KG1 (cell line): ENCODE measurements at places on chromosomes 12 and 14.

DNA sequence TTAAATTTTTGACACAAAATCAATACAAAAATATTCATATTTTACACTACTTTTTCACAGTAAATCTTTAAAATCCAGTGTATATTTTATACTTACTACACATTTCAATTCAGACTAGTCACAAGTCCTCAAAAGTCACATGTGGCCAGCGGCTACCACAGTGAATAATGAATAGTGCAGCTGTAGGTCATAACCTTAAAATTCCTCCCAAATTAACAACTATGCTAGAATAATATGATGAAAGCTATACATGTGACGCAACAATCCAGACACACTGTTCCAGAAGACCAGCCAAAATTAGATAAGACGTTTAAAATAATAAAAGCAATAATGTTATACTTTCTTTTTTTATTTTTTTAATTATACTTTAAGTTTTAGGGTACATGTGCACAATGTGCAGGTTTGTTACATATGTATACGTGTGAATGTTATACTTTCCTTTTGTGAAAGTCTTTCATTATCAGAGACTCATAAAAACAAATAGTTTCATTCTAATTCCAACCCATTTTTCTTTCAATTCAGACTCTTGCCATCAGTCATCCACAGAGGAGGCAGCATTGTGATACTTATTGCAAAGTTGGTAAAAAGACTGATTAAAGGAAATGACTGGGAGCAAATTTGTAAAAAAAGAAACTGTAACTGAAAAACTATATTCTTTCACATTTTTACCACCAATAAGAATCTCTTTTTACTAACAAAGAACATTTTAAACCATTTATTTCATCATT lies 67.0 kb downstream of the C2CD5 start:
- no peak for DNase-seq

GRCh38 chr12:119684711-119685369 lies 16.9 kb downstream of the PRKAB1 start:
- no peak for DNase-seq

GRCh38 chr14:45144658-45145057 lies 8.9 kb downstream of the FANCM start:
- no peak for DNase-seq

- no peak for DNase-seq
These were observed 431.8 kb downstream of the SLC6A15 start for GRCh38 chr12:84480803-84481202.

- DNase-seq = no peak
These were observed 13.2 kb upstream of the COL2A1 start for GRCh38 chr12:48017496-48017895.

DNA sequence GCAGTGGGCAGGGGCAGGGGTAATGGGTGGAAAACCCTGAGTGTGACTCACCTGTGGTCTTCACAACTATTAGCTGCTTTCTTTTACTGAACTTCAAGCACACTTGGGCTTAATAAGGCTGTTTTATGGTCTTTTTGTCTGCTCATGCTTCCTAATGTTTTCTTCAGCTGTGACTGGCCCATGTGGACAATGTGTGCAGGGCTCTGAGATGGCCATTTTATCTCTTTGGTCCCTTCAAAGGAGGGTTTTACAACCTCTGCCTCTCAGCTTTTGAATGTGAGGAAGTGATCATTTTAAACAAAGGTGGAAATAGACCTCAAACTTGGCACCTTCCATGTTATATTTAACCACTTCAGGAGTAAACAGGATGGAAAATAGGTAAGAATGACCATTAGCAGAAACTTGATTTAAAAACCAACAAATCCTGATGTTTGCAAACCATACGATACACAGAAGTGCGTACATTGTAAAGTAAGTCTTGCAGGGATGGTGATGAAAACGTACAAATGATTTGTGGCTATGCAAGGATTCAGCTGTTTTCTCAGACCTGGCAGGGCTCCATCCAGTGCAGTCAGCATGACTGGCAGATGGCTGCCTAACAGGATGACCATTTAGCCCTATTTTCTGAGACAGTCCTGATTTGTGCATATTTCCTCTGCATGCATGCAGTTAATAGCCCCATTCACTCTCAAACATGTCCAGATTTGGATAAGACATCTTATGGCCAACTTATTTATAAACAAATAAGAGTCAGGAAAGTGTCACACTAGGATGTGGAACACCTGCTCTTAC lies 103.2 kb downstream of the SLC38A4 start:
- no peak for DNase-seq

DNA sequence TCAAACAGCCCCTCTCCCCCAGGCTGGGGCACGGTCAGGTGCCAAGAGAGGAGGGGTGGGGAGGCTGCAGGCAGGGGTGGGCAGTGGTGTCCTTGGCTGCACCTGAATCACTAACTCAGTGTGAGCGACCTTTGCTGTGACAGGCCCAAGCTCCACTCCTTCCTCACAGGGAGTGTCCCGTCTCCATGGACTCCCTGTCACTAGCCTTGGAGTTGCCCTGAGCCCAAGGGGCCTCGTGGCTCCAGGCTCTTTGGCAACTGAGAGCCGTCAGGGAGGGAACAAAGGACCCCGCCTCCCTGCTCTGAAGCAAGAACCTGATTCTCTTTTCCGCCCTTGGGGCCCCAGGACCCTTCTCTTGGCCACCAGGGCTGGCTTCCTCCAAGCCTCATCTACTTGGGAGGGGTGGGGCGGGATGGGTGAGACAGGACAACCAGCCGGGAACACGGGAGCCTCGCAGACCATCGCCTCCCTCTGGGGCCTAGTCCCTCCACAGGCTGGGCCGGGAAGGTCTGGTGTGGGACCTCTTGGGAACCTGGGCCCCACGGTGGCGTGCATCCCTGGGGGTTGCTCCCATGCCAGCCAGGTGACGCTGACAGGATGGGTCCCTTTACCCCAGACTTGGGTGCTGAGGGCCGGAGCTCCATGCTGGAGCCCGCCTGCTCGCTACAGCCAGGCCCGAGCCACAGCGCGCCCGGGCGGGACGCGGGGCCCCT lies 935 bp upstream of the ADSS1 start:
- no peak for DNase-seq

DNA sequence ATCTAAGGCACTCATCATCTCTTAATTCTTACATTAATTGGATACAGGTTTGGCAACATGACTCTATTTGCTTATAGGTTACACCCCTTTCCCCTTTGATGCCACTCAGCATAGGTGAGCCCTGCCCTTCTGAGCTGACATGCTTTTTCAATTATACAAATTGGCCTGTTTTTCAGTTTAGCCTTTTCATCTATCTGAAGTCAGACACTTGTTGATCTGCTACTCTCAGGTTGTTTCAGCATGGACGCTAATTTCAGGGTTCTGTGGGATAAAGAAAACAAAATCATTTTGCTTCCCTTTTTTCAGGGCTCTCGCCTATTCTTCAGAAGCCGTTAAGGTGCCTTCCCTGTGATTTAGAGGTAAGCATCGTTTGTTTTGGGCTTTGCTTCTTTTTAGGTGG lies 55.3 kb downstream of the DACT1 start:
- no peak for DNase-seq

DNA sequence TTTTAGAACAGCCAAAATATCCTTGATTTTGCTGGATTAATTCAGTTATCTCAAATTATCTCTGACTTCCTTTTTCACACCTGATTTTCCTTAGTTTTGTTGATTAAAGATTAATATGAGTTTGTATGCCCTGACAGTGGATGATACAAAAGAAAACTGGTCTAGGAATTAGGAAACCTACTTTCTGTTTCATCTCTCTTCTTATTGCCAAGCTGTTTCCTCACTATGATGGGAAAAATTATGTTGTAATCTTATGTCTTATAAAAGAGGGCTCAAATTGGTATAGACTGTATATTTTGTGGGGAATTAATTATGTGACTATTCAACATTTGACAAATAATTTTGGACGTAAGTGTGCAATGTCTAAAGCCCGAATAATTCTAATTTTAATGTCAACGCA lies 271.6 kb downstream of the FBXL14 start:
- no peak for DNase-seq

GRCh38 chr12:20128928-20129327 lies 239.4 kb upstream of the PDE3A start:
- DNase-seq = no peak

DNA sequence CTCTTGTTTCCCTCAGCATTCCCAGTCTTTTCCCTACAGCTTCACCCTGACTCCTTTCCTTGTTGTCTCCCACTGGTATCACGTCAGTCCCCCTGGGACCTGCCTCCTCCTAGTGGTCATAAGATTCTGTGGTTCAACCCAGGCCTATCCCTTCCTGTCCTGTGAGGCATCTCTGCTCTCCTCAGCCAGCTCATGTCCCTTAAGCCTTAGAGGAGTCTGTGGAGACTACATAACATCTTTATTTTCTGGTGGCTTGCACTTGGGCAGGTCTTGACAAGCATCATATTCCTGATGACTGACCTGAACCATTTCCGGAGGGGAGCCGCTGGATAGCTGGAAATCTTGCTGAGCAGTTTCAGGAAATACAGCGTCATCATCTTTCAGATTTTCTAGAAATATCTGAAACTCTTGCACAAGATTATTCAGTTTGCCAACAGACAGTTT lies 688 bp downstream of the C12orf71 start:
- DNase-seq = no peak

GRCh38 chr12:98275131-98275475 lies 240.3 kb upstream of the TMPO start:
- no peak for DNase-seq

DNA sequence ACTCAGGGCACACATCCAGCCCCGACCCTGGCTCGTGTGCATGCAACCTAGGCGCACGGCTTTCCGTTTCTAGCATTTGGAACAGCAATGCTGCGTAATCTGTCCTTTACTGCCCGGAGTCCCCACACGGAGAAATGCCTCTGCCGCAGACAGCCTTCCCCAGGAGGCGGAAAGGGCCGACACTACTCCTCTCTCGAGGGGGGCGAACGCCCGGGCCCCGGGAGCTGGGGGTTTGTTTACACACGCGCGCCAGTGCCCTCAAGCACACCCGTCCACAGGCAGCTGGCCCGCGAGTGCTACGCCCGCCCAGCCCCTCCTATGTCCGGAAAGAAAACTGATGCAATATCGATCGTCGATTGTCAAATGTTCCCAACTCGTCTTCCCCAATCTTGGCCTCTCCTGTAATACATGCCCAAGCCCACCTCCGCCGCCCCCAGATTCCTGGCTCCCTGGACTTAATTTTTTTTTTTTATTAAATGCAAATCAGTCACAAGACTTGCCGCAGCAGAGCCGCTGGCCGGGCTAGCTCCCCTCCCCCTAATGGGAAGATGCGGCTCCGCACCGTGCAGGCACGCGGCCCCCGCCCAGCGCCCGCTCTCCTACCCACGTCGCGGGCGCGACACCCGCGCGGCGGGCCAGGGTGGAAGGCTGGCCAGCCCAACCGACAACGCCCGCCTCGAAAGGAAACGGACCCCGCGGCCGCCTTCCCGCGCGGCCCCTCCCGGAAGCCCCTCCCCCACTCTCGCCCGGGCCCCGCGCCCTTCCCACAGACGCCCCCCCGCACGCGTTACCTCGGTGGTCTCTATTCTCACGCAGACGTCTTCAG lies 642 bp downstream of the SLC38A2 start:
- no peak for DNase-seq

DNA sequence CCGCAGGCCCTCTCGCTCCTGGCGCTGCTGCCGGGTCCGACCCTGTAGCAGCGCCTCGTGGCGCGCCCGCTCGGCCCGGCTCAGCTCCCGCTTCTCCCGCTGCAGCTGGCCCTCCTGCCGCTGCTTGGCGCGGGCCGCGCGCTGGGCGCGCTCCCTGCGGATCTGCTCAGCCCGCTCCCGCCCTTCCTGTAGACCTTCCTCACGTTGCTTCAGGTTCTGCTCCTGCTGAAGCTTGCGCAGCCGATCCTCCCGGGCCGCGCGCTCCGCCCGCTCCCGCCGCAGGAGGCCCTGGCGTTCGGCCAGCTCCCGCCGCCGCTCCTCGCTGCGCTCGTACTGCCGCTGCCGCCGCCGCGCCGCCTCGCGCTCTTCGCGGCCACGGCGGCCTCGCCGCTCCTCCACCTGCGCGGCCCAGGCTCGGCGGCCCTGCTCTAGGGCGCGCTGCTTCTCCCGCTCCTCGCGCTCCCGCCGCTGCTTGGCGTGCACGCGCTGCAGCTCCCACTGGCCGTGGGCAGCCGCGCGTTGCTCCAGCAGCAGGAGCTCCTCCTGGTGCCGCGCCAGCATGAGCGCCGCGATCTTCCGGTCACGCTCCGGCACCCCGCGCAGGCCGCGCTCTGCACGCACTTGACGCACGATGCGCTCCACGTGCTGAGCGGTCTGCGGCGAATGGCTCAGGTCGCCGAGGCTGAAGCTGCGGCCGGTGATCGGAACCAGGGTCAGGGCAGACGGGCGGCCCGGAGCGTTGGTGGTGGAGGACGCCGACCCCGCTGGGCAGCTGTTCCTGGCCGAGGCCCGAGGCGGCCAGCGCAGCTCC lies 2.4 kb downstream of the CCDC177 start:
- DNase-seq = peak; percentile 4

- DNase-seq = no peak
These were observed 22.1 kb downstream of the FAIM2 start for GRCh38 chr12:49881415-49882247.

GRCh38 chr12:26112232-26112631 lies 12.6 kb downstream of the BHLHE41 start:
- no peak for DNase-seq

GRCh38 chr12:132271755-132272092 lies 57.7 kb downstream of the GALNT9 start:
- DNase-seq = no peak

DNA sequence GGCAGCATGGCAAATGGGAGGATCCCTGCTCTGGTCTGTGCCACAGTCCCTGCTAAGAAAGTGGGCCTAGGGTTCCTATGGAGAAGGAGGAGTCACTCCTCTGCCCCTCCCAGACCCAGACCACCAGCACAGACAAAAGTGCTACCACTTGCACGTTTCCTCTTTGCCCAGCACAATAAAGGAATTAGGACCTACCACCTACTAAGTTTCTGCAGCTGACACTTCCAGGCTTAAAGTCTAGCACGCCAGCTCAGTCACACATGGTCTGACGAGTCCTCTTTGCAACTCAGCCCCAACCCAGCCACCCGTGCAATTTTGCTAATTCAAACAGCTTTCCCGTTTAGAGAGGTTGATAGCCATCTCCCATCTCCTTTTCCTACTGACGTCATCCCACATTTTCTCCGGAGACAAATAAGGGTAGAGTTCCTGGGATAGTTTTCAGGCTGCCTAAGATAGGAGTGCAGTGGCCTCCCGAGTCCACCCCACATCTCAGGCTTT lies 66.2 kb upstream of the PTGR2 start:
- peak; percentile 23 for DNase-seq

- DNase-seq = no peak
These were observed 30.5 kb upstream of the SLC10A1 start for GRCh38 chr14:69827560-69827959.

- no peak for DNase-seq
These were observed 109.8 kb upstream of the FUT8 start for GRCh38 chr14:65302571-65303189.

- DNase-seq = no peak
These were observed 63.2 kb downstream of the USP15 start for GRCh38 chr12:62323386-62323785.
